ENCODE measurements at places on chromosomes 3 and 15. TPM values are rescaled to one million over a fixed set of nuclear protein-coding genes. Genes with fewer than 3 reads are reported as not detected.

Gene MINAR1
- total RNA-seq: 0.98 TPM

Gene POLQ
- 10.1 TPM for total RNA-seq

Gene VIPR1
- 5.6 TPM for total RNA-seq

Gene CCR3
- total RNA-seq: not detected

Gene MAP1A
- 108 TPM for total RNA-seq

Gene TNFSF10
- total RNA-seq: 5.0 TPM

- DNase-seq: peak; percentile 45
These were observed 1.2 kb upstream of the TYRO3 start for GRCh38 chr15:41557673-41558399.

DNA sequence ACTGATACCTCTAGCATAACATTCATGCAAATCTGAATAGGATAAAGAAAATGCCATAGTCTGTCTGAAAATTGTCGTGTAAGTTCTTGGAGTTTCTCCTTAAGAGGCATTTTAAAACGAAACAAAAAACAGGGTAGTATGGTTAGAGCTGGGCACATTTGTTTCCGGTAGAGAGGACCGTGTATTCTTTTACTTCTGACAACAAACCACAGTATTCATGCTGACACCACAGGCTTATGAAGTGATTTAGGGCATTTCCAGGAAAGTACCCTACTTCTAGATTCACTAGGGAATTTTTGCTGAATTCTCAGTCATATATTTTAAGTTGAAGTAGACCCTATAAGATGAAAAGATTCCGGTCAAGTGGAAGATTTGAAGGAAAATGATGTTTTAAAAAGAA is 541.3 kb downstream of the UNC13C start:
- no peak for DNase-seq

DNA sequence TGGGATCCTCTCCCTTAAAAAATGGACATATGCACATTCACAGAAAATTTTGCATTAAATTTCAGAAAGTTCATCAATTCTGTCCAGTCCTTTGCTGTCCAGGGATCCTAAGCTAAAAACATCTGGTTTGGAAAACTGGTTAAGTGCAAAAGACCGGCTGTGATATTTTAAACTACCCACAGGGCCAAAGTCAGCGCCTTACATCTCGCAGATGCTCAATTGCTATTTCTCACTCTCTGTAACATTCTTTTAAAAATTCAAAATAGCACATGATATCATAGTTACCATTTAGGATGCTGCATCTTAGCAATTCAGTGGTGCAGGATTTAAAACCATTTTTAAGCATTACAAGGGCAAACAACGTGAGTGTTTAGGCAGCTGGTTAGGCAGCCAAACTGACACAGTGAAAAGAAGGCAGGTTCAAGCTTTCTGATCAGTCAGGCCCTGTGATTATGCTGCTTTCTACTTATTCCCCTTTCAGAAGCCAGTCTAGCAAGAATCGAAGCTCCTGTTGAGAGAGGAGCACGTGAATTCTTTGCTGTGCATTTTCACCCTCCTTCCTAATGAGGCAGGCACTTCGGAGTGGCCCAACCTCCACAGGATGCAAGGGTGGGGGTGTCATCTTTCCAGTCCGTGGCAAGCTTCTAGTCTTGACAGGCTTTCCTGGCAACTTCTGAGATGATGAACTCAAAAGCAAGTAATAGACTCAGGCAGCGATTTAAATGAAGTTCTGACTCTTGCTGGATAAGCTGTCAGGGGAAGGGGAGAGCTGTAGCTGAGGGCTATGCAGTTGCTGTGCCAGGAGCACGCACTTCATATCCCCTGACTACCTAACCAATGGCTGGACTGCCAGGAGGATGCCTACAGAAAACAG is 8.8 kb downstream of the PRICKLE2 start:
- peak; percentile 64 for DNase-seq

GRCh38 chr3:138407236-138407907 is 27.0 kb upstream of the ESYT3 start:
- DNase-seq: no peak

DNA sequence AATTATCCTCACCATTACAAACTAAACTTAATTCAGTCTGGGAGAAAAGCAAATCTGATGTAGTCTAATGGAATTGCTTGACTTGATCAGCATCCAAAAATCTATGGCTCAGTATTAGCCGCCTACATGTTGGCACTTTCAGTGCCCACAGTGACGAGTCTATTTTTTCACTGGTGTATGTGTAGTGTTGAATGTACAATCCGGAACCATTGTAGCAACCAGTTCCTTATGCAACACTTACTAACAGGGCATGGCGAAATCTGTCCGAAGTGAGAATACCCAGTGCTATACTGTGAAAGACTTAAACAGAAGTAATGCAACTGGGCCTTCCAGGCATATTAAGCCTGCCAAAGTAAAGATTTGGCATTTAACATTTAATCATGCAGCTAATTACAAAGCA is 18.6 kb downstream of the LRRN1 start:
- no peak for DNase-seq

DNA sequence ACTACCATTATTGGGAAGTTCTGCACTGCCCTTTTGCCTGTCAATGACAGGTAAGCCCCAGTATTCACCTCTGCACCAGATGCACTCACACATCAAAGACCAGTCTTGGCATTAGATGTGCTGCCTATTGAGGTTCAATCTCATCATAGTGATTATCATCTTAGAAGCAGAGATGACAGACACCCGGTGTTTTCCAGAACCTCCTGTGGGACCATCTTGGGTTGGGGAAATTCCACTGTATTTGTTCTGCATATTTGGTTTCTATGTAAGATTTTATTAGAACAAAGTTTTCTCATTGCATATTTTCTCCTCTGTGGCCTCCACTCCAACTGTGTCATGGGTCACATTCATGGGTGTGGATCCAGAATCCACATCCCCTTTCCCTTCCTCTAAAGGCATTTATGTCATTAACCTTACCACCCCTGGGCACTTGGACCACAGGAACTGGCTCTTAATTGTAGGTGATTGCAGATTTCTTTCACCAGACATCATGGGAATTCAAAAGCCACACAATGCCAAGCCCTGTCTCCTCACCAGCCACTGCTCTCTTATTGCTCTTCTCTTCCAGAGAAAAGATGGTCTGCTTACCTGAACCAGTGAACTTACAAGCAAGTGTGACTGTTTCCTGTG is 31.2 kb downstream of the PLA1A start:
- peak; percentile 50 for DNase-seq

GRCh38 chr3:172641291-172641690 is 69.6 kb downstream of the NCEH1 start:
- no peak for DNase-seq

DNA sequence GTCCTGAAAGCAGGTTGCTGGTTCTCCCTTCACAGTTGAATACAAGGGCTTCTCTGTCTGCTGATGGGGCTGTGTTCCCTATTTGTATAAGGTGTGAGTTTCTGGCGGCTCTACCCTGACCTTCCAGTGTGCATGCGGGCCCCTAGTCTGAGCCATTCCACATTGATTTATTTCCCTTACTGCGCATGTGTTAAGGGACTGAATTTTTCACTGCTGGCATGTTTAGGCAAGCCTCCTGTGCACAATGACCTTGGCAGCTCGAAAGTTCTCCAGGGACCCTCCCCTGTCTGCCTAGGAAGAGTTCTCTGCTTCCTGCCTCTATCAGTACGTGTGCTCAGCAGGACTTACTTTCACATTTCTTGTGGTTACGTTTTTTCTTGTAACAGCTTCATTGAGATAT is 11.4 kb downstream of the TRAK1 start:
- DNase-seq: no peak

DNA sequence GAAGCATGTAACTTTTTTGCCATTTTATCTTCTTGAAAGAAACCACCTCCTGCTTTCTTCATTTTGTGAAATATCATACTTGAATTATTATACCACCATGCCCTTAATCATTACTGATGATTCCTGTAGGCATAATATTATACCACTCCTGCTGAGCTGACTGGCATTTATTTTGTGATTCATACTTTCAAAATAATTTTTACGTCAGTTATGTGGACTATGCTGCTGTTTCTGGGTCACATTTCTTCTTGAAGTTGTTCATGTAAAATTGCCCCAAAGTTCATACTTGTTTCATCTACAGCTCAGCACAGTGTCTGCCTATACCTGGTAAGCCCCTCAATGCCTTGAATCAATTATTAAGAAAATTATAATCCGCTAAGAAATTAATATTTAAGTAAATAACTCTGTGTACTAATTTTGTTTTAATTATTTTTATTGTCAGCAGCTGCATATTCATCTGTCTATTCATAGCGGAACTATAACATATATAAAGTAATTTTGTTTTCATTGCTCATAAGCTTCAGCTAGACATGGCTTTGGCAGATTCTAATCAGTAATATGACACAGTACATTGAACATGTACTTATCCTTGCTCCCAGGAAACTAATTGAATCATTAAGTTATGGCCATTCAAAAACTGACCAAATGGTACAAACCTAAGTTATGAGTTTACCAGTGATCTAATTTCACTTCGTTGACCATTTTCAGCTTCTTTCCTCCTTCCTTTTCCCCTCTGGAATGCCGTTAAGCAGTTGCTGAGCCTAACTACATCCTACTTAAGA is 160.0 kb downstream of the NAALADL2 start:
- no peak for DNase-seq

- DNase-seq: no peak
These were observed 599.5 kb upstream of the KCNMB2 start for GRCh38 chr3:177936721-177937120.

- DNase-seq: peak; percentile 86
These were observed 38.0 kb upstream of the COPB2 start for GRCh38 chr3:139427283-139428060.

DNA sequence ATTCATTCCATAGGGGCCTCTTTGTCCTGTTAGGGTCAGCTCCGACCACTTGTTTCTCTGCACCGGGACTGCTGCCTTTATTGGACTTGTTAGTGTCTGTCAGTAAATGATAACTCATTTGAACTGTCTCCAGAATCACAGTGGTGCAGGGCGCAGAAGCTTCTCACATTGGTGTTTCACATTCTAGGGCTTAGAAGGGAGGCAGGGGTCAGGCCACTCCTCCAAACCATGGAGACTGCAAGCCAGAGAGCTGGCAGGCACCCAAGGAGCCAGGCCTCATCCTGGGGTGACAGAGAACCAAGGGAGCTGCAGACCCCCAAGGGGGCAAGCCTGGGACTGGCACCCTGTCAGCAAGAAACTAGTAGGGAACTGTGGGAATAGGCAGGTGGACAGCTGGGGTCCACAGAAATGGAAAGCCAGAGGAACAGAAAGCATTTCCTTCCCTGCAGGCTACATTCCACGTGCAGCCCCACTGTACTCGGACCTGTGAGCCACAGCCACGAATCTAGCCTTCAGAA is 49.1 kb downstream of the CCNL1 start:
- DNase-seq: no peak

DNA sequence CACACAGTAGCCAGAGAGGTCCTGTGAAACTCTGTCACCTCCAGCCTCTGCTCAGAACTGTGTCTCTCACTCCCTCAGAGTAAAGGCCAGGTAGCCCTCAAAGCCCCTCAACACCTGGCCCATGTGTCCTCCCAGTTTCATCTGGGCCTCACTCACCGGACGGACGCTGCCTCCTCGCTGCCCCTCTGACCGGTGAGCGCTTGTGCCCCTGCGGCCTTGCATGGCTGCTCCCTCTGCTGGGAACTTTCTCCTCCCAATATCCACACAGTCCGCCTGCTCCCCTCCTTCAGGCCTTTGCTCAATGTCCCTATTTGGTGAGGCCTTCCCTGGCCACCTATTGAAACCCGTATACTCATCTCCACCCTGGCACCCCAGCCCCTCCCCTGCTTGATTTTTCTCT is 36.8 kb upstream of the TRH start:
- DNase-seq: no peak

- DNase-seq: no peak
These were observed 64.7 kb upstream of the XCR1 start for GRCh38 chr3:46091741-46092701.

GRCh38 chr15:78265752-78266224 is 1.4 kb downstream of the DNAJA4 start:
- peak; percentile 32 for DNase-seq

DNA sequence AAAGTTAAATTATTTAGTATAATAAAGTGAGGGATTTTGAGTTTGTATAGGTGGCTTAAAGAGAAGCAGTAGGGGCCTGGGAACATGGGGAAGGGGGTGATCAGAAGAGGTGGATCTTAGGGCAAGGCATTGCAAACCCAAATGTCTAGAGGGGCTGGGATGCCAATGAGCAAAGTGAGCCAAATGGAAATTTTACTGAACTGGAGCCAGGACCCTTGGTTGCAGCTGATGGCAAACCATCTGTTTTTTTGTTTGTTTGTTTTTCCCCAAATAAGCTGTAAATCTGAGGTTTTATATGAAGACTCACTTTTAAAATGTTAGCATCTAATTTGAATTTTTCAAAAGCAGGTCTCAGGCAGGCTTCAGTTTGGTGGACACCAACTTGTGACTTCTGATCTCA is 14.8 kb upstream of the PARP14 start:
- DNase-seq: no peak

DNA sequence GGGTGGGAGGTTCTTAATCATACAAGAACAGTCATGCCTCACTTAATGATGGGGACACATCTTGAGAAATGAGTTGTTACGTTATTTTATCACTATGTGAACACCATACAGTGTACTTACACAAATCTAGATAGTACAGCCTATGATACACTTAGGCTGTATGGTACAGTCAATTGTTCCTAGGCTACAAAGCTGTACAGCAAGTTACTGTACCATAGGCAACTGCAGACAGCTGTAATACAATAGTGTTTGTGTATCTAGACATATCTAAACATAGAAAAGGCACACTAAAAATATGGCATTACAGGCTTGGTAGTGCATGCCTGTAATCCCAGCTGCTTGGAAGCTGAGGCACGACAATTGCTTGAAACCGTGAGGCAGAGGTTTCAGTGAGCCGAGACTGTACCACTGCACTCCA is 55.7 kb upstream of the PLXND1 start:
- DNase-seq: no peak

DNA sequence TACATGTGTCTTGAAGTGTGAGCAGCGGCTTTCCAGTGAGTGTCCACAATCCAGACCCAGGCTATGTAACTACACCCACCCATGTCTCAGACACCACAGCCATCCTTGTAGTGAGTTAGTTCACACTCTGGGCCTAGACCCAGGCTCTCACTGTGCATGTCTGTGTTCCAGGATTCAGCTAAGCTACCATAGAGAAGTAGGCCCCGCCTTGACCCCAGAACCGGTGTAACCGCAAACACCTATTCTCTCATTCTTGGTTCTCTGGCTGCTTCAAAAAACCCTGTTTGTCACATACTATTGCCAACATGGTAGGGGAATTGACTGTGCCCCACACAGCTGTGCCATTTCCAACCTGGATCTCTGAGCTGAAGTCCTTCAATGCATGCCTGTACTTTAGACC is 560.6 kb downstream of the RSL24D1 start:
- no peak for DNase-seq
